Muscle of arm (tissue), 14 donors: ENCODE measurements at places on chromosomes 6 and 20.

- DNase-seq, result no peak
These were observed 230.9 kb upstream of the SULF2 start for GRCh38 chr20:48015943-48016723.

GRCh38 chr6:72642435-72642834 lies 20.6 kb downstream of the KCNQ5 start:
- DNase-seq, result no peak

DNA sequence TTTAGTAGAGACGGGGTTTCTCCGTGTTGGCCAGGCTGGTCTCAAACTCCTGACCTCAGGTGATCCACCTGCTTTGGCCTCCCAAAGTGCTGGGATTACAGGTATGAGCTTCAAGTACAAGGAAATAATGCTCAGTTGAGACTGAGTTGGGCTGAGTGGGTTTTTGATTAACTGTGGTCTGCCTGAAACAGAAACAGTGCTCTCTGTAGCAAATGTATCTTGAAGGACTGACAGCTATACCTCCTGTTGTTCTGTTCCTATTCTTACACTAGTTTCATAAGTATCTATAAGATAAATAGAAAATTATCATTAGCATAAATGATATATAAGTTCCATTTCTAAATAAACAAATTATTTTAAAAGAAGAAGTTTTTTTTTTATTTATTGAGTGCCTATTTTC lies 142.8 kb upstream of the PTPRK start:
- no peak for DNase-seq

- DNase-seq, result no peak
These were observed 109.9 kb downstream of the FYN start for GRCh38 chr6:111763381-111763780.

- no peak for DNase-seq
These were observed 23.1 kb upstream of the TCP11 start for GRCh38 chr6:35164277-35164676.

DNA sequence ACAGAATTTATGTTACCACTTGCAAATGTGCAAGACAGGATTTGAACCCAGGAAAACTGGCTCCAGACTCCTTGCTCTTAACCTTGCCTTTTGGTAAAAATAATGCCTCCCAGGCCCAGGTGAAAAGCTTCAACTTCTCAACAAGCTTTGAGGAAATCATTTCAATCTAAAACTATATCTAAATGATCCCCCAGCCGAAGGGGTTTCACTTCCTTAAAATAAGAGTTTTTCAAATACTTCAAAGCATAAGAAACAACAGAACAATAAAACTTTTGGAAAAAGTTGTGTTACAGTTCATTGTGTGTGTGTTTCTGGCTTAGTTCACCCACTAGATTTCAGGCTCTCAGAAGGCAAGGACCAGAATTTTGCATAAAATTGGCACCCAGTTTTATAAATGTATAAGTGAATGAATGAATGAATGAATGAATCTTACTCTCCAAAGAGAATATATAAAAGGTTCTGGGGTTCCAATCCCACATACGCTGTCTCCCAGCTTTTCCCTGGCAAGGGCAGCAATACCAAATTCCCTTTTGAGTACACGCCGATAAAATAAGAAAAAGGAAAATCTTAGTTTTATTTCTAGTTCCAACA lies 5.4 kb downstream of the OR2H2 start:
- no peak for DNase-seq

DNA sequence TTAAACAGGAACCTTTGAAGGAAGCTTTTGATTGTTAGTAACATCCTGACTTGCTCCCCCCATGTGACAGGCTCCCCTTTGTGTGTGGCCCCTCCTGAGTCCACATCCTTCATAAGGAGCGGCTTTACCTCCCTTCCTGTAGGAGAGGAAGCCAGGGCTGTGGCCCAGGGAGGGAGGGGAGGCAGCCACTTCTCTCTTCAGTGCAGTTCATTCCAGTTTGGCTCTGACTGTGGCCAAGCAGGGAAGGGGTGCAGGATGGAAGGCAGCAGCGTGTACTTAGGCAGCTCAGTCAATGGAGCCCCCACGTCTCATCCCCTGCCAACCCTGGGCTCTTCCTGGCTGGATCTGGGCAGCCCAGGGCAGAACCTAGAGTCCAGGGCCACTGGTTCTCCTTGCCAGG lies 295.2 kb downstream of the QKI start:
- DNase-seq, result no peak

- DNase-seq, result no peak
These were observed 40.5 kb upstream of the GCLC start for GRCh38 chr6:53585208-53585900.

GRCh38 chr6:31502586-31502985 lies 4.6 kb downstream of the MICB start:
- DNase-seq, result no peak

DNA sequence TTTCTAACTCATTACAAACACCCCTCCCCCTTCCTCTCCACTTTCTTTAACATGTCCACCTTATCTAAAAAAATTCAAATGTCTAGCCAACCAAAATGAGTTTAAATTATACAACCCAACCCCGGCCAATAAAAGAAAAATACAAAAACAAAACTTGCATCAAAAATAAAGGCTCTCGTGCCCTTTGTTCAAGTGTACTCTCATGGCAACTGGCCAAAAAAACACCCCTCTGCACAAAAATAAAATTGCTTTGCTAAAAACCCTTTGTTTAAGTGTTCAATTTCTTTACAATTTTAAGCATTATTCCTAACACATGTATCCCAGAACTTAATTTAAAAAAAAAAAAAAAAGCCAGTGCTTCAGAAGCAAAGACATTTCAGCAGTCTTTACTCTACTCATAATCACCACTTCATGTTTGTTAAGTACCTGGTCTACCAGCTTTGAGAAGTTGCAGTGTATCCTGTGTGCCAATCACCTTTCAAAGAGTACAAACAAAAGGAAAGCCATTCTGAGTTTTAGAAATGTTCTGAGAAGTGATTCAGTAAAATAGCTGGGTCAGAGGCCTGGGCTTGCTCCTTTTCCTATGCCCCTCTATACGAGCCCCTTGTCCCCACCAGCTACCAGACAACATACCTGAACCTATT lies 87.5 kb downstream of the MDN1 start:
- DNase-seq, result no peak

DNA sequence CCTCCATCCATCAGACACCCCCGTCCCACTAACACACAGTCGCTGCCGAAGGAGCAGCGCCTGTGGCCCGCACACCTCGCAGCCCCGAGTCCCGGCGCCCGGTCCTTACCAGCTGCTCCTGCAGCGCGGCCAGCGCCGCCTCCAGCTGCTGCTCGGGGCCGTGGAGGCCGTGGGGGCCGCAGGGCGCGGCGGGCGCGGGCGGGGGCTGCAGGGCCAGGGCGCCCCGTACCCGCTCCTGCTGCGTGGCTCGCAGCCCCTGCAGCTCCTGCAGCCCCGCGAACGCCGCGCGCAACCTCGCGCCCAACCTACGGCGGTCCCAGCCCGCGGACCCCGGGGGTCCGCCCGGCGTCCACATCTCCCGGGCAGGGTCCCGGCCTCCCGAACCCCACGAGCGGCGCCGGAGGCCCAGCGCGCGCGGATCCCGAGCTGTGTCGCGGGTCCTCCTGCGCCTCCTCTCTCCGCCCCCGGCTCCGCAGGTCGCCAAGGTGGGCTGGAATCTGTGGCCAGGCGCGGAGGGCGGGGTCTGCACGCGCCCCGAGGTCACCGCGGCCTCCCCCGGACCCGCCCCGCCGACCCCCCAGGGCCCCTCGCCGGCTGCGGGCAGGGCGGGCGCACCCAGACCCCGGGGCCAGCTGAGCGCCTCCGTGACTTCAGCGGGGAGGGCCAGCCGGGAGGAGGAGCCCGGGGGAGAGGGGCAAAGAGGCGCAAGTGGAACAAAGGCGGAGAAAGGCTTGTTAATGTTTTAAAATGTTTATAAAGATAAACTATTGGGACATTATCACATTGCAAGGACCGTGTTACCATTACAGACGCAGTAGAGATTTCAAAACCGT lies at the start of gene DACT2:
TSS of gene DACT2 (minus strand) at position 499 of the 833 bp plus-strand sequence. CDS start at position 355, 144 bp downstream.
- DNase-seq, result no peak

DNA sequence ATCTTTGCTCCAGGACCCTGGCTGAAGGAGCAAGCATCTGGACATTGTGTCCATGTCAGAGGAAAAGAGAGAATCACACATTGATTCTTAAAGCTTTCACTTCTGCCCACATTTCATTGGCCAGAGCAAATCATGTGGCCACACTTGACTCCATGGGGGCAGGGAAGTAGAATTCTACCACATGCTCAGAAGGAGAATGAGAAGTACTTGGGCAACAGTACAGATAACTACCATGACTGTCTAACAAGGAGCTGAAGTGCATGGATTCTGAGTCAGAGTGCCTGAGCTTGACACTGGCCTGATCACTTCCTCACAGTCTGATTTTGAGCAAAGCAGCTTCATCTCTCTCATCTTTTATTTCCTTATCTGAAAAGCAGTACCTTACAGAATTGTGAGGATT lies 38.6 kb downstream of the GHRH start:
- DNase-seq, result no peak
